Activated CD4-positive, CD25-positive, alpha-beta regulatory T cell treated with anti-CD3 and anti-CD28 coated beads, Interleukin-2, amount 50 U/mL, for 72 hours (primary cell): ENCODE measurements at places on chromosomes 3 and 15.

- no peak for DNase-seq
Measured at GRCh38 chr3:37279856-37280255, 105.5 kb upstream of the LRRFIP2 start.

DNA sequence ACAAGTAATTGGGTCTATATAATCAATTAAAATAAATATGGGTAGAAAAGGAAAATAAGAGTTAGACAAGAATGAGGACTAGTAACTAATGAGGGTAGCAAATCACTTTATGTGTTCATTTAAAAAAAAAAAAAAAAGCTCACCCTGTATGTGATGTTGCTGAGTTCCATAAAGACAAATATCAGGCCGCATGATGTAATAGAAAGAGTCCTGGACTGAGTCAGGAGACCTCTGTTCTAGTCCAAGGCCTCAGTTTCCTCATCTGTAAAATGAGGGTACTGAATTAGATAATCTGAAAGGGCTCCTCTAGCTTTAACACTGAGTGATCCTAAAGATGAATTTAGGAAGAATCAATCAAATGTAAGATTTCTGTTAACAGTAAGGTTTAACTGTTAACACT, 117.6 kb downstream of the TBL1XR1 start:
- DNase-seq = no peak

- no peak for DNase-seq
Measured at GRCh38 chr15:33795070-33795469, 173.2 kb upstream of the CHRM5 start.

DNA sequence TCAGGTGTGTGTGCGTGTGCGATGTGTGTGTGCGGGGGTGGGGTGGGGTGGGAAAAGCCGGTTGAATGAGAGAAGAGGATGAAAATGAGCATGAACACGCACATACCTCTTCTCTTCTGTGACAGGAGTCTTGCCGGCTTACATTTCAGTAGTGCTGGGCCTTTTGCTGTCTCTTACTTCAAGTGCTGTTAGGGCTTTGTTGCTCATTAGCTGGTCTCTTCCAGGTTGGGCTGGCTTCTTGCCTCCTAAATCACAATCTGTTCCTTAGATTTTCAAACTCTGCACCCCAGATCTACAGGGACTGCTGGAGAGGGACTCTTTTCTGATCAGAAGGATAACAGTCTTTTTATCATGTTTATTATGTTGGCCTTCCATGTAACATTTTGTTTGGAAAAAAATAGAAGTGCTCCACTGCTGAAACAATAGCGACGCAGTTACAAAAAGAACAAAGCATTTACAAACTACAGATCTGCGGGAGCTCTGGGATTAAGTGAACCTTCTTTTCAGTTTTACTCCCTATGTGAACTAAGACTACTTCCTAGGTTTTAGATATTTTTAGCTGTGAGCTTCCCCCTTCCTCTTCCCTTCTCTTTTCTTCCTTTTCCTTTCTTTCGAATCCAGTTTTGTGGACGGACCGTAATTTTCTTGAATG, 48.5 kb downstream of the USP13 start:
- no peak for DNase-seq

DNA sequence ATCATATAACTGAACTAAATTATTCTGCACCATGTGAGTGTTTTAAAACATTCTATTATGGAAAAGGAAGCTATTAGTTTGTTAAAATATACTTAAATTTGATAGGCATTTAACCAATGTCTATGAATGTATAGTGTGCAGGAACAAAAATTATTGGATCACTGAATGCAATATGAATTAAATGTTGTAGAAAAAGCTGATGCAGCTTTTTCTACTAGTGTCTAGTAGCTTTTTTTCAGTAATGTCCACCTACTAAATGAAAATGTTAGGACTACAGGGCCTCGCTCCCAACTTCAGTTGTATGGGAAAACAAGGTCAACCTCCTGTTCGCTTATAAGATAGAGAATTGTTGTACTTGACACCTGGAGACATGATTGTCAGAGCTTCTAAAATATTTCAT, 335.0 kb downstream of the MECOM start:
- DNase-seq = no peak

GRCh38 chr3:98587654-98588053, 5.8 kb downstream of the CPOX start:
- no peak for DNase-seq

DNA sequence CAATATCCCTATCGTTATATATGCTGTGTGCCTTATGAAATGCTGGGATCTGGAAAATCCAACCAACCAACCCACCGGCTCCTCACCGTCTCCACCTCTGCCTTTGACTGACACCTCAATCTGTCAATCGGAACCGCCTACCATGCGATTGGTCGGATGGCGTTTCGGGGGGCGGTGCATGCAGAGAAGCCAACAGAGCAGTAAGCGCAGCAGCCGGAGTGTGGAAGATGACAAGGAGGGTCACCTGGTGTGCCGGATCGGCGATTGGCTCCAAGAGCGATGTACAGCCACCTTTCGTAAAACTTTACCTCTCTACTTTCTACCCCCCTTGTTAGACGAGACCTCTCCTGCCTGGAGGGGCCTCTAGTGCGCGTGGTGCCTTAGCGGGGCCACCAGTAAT, 6.3 kb downstream of the CLK3 start:
- DNase-seq = no peak

DNA sequence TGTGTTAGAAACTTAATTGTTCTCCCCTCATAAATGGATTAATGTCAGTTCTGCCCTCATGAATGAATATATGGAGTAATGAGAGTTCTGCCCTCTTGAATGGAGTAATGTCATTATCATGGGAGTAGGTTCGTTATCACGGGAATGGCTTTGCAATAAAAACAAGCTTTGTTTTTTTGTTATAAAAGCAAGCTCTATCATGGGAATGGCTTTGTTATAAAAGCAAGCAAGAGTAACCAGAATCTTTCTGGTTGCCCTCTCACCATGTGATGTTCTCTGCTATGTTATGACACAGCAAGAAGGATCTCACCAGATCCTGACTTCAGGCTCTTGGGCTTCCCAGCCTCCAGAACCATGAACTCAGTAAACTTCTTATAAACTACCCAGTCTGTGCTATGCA, 38.4 kb upstream of the UBL7 start:
- no peak for DNase-seq

GRCh38 chr3:99474776-99475175, 163.6 kb upstream of the COL8A1 start:
- no peak for DNase-seq

DNA sequence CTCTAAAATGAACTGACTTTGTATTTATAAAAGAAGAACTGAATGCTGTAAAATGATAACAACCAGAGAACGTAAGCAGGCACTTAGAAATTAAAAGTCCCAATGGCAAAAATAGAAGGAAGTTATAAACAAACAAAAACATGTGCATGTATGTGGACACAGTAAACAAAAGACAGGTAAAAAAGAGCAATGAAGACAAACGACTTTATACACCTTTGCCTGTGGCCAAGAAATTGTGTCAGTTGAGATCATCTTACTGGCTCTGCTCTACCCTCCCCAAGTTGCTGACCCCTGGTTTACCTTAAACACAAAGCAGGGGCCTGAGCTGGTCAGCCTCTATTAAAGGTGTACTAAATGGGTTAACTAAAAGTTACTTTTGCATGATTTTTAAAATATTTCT, 41.7 kb upstream of the GP5 start:
- DNase-seq = no peak

GRCh38 chr3:71156062-71156665, 427.4 kb downstream of the FOXP1 start:
- DNase-seq = no peak

DNA sequence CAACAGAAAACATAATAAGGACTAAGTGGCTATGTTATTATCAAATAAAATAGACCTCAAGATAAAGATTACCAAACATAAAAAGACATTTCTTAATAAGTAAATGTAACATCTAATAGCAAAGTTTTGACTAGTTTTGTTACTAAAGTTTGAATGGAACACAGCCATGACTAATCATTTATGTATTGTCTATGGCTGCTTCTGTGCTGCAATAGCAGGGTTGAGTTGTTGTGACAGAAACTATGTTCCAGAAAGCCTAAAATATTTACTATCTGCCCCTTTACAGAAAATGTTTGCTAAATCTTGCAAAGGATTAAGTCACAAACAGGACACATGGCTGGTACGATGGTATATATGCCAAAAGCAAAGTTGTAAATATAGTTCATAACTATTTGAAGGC, 37.9 kb upstream of the MYH15 start:
- no peak for DNase-seq

GRCh38 chr3:175159202-175159601, 300.1 kb downstream of the NAALADL2 start:
- no peak for DNase-seq

DNA sequence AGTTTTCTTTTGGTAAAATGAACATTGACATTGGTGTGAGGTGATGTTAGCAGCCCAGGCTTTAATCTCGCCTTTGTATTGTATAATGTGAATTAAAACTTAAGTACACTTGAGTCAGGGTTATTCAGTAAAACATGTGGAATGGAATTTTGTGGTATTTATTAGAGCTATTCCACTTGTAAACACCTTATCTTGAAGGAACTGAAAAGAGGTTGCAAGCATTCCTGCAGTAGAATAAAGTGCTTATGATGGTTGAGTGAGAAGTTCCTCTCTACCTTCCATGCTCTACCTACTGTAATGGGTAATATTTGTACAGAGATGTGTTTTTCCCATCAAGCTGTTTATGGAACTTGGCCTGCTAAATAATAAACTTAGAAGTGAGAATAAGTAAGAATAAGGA, 36.1 kb downstream of the HMG20A start:
- no peak for DNase-seq

DNA sequence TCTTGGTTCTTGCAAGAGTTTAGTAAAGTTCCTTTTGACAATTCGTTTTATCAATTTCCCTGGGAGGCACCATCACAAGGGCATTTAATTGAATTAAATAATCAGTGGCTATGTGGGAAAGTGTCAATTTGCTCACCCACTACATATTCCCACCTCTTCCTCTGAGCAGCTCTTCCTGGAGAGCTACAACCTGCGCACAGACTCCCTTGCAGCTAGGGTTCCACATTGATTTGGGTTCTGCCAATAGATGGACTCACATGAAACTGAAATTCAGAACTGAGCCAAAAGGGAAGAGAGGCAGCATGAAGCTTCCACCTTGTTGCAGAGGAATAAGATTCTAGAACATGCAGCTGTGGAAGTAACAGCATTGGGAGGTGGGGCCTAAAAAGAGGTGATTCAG, 94.8 kb downstream of the TLE3 start:
- no peak for DNase-seq

GRCh38 chr15:70432924-70433495, 330.3 kb downstream of the UACA start:
- DNase-seq = no peak

DNA sequence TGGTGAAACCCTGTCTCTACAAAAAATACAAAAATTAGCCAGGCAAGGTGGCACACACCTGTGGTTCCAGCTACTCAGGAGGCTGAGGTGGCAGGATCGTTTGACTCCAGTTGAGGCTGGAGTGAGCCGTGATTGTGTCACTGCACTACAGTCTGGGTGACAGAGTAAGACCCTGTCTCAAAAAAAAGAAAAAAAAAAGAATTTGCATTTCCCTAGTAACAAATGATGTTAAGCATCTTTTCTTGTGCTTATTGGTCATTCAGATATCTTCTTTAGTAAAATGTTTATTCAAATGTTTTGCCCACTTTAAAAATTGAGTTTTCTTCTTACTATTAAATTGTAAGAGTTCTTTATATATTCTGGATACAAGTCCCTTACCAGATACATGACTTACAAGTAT, 48.7 kb downstream of the NFKBIZ start:
- DNase-seq = no peak

- DNase-seq = no peak
Measured at GRCh38 chr15:51377038-51377786, 35.8 kb downstream of the GLDN start.

DNA sequence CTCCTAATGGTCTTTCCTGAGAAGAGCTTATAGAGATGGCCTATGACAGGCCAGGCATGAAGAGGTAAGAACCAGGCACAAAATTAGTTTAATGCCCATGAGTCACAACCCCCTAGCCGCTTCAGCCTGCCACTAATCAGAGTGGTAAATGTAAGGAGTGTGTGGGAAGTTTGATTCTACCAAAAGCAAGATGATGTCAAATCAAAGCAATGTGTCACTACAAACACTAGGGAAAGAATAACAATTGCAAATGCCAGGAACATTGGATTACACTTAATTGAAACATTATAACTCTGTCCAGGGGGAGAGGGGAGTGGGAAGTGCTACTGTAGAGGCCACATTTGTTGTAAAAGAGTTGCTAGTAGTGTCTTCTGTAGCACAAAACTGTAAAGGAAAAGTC, 596.6 kb upstream of the AGTR1 start:
- DNase-seq = no peak

GRCh38 chr3:126008219-126008618, 39.2 kb downstream of the ROPN1B start:
- no peak for DNase-seq

DNA sequence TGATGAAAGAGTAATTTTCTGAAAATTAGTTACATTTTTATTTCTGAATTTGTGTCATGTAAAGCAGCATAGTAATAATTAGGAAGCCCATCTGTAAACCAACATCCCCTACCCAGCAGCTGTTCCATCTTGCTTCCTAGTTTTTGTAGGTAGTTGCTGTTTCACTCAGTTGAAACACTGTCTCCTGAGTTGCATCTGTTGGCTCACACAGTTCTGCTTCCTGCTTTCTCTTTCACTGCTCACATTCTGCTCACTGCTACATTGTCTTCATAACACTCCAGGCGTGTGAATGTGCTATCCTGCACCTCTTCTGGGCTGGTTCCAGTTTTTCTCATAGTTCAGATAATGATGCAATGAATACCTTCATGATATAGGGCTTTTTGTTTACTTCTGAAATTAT, 123.4 kb downstream of the EPHB1 start:
- DNase-seq = no peak

- no peak for DNase-seq
Measured at GRCh38 chr15:37291920-37292319, 191.6 kb upstream of the MEIS2 start.

DNA sequence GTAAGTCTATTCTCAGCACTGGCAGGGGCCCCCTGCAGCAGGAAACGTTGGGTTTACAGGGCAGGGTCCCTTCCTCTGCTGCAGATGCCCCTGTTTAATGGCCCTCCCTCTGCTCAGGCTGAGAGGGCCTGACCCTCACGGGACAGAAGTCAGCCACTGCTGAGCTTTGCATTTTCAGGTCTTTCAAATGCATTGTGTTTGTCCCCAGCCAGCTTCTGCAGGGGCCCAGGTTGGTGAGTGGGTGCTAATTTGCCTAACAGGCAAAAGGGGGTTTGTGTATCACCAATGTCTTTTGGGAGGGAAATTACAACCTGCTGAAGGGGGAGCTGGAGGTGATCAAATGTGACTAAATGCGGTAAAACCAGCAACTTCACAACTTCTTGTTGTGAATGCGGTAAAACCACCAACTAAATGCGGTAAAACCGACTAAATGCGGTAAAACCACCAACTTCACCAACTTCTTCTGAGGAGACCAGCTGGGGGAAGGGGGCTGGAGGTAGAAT, 44.8 kb upstream of the UBE2E1 start:
- DNase-seq = no peak
